H1 (cell line): ENCODE measurements at places on chromosomes 2 and 18. TPM values are rescaled to one million over a fixed set of nuclear protein-coding genes. Genes with fewer than 3 reads are reported as not detected.

ANKRD30B gene
- not detected in 2 replicates for polyA plus RNA-seq

GCG gene
- polyA plus RNA-seq = not detected in 2 replicates

KLHL30 gene
- polyA plus RNA-seq = 0.03 TPM in 1 of 2 replicates, not detected in the other

FAP gene
- not detected in 2 replicates for polyA plus RNA-seq
